Left cardiac atrium (tissue), 4 donors: ENCODE measurements at places on chromosomes 12 and 14.

DNA sequence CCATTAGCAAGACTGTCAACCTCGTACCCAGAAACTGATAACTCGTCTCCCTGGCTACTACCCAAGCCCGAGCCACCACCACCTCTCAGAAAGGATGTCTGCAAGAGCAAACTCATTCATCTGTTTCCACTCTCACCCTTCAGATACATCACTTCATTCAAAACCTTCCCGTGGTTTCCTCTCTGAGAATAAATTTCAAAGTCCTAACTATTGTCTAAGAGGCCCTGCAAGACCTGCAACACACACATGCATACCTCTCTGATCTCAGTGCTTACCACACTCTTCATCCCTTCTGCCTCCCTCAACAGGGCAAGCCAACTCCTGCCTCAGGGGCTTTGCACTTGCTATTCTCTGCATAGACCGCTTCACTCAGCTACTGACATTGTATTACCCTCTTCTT, 40.6 kb downstream of the PPP1R13B start:
- DNase-seq, result no peak

GRCh38 chr12:28631831-28632230, 441.6 kb downstream of the CCDC91 start:
- no peak for DNase-seq

DNA sequence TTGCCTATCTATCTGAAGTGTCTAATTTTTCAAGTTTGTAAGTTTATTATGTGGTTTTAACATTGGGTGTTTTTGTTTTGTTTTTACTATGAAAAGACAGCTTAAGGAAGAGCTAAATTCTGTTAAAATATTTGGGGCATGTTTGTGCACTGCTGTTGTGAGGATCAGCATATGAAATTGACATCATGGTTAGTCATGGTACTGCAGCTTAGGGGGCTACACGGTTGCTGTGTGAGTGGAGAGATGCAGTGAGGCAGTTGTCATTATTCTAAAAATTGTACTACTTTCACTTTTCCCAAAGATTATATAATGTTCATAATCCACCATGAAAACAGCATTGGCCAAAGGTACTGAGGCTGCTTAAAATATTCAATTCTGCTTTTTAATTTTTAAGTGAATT, 49.0 kb downstream of the ZC3H14 start:
- DNase-seq, result no peak

DNA sequence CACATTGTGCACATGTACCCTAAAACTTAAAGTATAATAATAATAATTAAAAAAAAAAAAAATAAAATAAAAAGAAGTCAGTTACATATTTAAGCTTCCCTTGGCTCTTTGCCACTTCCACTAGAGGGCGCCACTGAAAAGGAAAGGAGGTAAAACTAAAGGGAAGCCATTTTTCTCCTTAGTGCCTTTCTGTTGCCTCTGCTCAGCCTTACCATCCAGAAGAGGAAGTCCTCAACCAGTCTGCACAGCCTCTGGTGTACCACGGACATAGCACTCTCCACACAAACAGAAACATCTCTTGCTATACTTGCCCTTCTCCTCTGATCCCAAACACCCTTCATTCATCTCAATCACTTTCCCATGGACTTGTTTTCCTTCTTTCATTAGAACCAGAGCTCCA, 169.0 kb upstream of the EEA1 start:
- DNase-seq, result peak; percentile 56

- DNase-seq, result no peak
These were observed 31.9 kb downstream of the CDKL1 start for GRCh38 chr14:50364792-50365191.

GRCh38 chr12:39533951-39534350, 85.7 kb downstream of the ABCD2 start:
- DNase-seq, result no peak

GRCh38 chr12:13387101-13387500, 190.6 kb downstream of the EMP1 start:
- no peak for DNase-seq
